ENCODE measurements at places on chromosomes 3 and 15.

GRCh38 chr3:46298871-46299607 is 54.9 kb upstream of the CCR2 start:
- no peak for DNase-seq

DNA sequence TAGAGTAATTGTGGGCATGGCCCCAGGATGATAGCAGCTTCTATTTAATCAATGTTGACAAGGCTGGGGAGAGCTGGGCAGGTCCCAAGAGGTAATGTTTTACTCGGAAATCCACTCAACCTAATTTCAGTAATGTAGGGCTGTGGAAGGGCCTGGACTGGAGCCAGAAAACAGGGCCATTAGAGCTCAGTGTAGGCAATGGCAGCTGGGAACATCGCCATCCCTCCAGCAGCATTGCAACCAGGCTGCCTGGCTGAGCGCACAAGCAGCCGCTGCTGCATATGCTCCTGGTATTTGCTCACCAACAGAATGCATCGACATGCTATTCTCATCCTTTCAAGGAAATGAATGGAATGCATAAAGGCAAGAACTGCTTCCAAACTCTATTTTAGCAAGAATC is 90.0 kb downstream of the GAP43 start:
- DNase-seq, result no peak

- DNase-seq, result no peak
Measured at GRCh38 chr3:30538791-30539190, 67.6 kb upstream of the TGFBR2 start.

DNA sequence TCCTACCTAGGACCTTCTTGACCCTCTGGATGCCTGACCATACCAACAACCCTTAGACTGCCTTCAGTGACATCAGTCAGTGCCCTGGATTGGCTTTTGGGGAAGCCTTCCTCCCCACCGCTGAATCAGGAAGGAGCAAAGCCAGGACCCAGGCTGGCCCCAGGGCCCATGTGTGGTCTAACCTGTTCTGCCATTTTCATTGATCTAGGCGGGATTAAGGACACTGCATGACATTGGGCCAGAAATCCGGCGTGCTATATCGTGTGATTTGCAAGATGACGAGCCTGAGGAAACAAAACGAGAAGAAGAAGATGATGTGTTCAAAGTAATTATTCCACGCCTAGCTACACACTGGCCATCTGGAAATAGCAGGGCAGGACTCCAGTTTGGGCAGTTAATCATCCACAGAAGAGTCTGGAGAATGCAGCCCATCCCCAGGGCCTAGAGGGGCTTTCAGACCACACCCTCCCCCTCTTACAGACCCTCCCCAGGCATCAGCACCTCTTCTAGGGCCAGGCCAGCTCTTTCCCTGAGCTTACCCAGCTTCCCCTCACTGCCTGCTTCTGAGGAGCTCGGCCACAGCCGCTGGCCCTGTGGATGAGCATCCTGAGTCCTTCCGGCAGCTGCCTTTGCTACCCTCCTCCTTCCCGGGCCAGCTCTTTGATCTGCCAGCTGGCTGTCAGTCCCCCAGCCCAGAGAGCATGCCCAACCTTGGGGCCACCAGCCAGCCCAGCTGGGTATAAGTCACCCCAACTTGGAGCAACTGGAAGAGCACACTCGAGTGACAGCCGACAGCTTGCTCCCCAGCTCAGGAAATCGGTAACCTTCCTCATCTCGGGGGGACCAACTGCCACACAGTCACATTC is 45.9 kb downstream of the CHDH start:
- no peak for DNase-seq

GRCh38 chr3:98589331-98590036 is 3.9 kb downstream of the CPOX start:
- no peak for DNase-seq

Measured in erythroblast (primary cell).